ENCODE measurements at places on chromosomes 1 and 21. TPM values are rescaled to one million over a fixed set of nuclear protein-coding genes. Genes with fewer than 3 reads are reported as not detected.

DNA sequence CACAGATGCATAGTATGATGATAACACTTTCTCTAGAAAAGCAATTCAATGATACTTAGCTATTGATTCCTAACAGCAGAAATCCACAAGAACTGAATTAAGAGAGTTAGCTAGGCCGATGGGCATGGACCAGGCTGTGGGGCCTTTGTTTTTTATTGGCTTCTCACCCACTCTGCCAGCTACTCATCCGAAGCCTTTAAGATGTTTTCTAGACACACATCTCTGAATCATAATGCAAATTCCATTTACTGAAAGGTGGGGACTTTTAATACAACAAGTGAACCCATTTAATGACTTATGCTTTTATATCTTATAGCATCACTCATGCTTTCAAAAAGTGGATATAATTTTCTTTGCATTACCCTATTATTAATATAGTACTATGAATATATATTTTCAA is 170.2 kb downstream of the RUNX1 start:
- no peak for DNase-seq

- DNase-seq: no peak
These were observed 37.2 kb downstream of the LRRC8C start for GRCh38 chr1:89670163-89670562.

GRCh38 chr1:60090655-60091054 is 17.1 kb upstream of the C1orf87 start:
- no peak for DNase-seq

GRCh38 chr1:21926814-21927532 is 10.1 kb downstream of the HSPG2 start:
- DNase-seq: no peak

The LRRC53 gene
- not detected for total RNA-seq

Data from lower leg skin (tissue), 4 donors.